ENCODE measurements at places on chromosomes 6 and 20.
A peak's percentile ranks its signal among the peaks of the same experiment; 100 is the strongest.

- no peak for DNase-seq
These were observed 174.8 kb downstream of the BMP2 start for GRCh38 chr20:6942266-6942665.

GRCh38 chr20:37804584-37805566 lies 98.1 kb upstream of the VSTM2L start:
- DNase-seq = peak; percentile 1

DNA sequence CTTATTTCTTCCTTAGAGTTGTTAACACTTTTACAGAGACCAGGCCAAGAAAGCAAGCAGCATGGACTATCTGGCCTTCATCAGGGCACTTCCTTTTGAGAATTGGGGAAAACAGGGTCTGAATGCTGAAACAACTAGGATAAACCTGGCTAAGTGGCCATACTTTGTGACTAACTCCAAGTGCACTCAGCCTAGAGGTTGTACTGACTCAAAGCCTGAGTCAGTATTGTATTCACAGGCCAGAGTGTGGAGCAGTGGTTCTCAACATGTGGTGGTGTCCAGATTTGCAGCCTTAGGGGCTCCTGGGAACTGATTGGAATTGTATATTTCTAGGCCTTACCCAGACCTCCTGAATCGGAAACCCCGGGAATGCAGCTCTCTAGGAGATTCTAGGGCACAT lies 20.1 kb downstream of the SEC23B start:
- DNase-seq = no peak

DNA sequence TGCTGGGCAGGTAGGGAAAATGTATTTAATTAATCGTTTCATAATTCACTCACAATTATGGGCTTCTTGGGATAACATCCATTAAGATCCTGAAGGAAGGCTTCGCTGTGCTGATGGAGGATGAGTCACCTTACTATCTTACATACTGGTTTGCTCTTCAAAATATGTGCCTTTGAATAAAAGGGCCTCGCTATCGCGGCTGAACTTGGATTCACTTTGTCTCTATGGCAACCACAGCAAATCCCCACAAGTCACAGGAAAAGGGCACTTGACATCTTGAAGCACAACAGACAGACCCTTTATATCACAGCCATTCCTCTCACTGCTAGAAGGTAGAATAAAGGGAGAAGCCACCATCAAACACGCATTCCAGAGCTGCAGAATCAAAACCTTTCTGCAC lies 141.3 kb upstream of the MYLIP start:
- DNase-seq = no peak

GRCh38 chr6:125829433-125829832 lies 38.7 kb downstream of the NCOA7 start:
- no peak for DNase-seq

GRCh38 chr6:143559051-143559660 lies 47.6 kb upstream of the FUCA2 start:
- DNase-seq = no peak

- no peak for DNase-seq
These were observed 734 bp upstream of the WFDC13 start for GRCh38 chr20:45701104-45701503.

DNA sequence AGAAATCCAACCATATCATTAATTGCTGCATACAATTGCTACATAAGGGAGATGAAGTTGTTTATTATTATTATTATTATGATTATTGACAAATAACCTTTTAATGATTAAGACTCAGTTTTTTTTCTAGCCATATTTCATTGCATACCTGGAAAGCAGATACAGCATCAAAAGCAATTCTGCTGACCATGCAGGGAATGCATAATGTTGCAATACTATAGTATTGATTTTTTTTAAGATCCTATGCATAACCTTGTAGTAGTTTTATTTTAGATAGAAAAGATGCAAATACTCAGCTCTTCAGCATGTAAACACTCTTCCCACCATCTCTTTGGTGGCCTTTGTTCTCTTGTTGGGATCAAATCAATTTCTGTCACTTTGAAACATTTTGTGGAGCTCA lies 300.9 kb upstream of the MAP3K7 start:
- no peak for DNase-seq

DNA sequence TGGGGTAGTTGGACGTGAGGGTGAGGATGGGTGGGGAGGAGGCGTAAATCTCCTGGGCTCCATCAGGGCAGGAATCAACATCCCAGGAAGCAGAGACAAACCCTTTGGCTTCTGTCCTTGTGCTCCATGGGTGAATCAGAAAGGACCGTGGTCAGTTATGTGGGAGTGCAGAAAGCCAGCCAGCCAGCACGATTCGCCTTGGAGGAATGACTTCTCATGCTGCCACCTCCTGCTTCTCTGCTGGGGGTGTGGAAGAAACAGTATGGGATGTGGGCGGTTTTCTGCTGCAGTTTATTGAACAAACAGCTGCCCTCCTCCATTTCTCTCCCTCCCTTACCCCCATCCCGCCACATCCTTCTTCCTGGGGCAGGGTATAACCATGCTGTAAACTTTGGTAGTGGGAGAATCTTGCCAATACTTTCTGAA lies 214.5 kb downstream of the SOX4 start:
- no peak for DNase-seq

- DNase-seq = no peak
These were observed 22.2 kb downstream of the AHI1 start for GRCh38 chr6:135475292-135475886.

GRCh38 chr20:38449046-38449445 lies 13.9 kb upstream of the SNHG17 start:
- DNase-seq = no peak

DNA sequence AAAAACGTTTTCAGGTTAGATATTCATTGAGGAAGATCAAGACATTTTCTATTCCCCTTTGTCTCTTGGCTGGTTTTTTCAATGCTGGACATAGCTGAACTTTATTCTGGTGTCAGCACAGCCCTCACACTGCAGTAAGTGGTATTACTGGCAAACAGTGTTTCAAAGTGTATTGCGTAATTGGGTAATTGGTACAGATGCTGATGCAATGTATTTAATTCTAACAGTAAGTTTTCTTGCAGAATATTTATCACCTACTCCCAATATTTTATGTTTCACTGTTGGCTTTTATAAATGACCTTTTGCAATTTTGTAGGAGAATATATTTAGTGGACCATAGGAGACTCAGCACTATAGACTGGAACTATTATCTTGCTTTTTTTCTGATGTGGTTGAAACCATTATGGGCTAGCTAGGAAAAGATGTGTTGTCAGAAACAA lies 287.6 kb upstream of the SOX4 start:
- peak; percentile 63 for DNase-seq

GRCh38 chr6:57193177-57193576 lies 21.1 kb downstream of the BAG2 start:
- no peak for DNase-seq

DNA sequence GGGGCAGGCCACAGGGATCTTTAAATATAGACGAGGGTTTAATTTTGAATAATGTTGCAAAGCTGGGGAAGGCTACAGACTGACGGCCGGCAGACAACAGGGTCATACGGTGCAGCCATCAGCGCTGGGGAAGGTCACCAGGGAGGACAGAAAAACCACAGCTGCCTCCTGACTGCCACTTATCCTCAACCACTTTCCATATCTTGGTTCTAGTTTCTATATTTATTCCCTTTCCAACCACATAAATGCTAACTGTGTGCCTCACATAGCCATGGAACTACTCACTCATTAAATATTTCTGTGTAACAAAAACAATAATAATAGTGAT lies 85.7 kb upstream of the AGPAT4 start:
- DNase-seq = no peak

- DNase-seq = no peak
These were observed 325.2 kb upstream of the NT5E start for GRCh38 chr6:85124472-85125354.

DNA sequence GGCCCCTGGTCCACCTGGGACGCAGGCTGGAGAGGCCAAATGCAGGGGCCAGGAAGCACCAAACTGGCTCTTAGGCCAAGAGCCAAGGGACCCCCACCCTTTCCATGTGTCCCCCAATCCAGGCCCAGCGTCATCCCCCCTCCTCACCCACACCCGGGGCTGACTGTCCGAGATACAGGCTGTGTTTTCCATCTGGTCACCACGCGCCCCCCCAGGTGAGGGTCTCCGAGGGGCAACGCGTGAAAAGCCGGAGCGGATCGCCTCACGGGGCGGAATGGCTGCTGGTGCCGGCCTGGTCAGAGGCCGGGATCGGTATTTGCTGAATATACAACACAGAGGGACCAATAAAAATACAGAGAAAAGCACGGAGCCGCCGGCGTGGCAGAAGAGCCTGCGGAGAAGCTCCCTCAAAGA lies 5.2 kb upstream of the ABHD16B start:
- DNase-seq = no peak

GRCh38 chr6:8243475-8243874 lies 141.1 kb upstream of the EEF1E1 start:
- DNase-seq = no peak

DNA sequence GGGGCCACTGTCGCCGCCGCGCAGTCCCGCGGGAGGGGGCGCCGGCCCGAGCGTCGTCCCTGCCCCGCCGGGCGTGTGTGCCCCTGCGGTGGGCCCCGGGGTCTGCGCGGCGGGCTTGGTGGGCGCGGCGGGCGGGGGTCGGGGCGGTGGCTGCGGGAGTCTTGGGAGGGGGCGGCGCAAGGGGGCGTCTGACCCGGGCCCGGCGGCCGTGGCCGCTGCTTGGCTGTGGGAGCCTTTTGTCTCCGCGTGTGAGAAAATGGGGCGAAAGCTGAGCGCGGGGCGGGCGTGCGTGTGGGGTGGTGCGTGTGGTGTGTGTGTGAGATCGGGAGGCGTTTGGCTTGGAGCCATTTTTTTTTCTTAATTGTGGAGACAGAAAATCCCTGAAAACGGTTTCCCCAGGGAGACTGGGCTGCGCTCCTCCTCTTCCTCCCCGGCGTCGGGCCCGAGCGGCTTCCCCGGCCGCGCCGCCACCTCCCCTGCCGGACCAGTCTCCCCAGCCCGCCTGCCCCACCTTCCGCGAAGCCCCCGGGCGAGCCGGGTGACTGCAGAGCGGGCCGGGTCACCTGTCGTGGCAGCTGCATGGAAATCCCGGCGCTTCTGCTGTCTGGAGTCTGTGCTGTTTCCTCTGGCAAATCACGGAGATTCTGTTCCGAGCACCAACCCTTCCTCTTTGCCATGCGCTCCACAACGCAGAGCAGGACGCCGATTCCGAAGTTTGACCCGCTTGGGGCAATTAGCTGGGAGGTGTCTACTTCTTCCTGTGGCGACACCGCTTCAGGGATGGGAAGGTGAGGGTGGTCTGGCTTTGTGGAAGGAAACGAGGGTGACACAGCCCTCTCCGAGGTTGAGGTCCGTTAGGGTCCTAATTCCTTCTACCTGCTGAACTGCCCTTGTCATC lies 64.4 kb downstream of the GTF2H5 start:
- DNase-seq = peak; percentile 44

DNA sequence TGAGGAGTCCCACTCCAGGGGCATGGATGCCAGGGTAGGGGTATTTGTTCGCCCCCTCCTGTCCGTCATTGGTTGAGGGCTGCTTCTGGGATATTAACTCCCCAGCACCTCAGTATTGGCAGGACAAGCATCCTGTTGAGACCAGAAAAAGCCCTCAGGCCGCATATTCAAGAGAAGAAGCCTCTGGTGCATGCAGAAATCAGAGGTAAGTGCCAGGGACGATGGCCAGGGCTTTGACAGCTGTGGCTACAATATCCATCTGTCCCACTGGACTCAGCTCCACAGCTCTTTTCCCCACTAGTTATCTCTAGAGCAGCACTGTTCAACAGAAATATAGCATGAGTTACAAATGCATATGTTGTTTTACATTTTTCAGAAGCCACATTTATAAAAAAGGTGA lies 651.3 kb downstream of the KIF16B start:
- DNase-seq = no peak

DNA sequence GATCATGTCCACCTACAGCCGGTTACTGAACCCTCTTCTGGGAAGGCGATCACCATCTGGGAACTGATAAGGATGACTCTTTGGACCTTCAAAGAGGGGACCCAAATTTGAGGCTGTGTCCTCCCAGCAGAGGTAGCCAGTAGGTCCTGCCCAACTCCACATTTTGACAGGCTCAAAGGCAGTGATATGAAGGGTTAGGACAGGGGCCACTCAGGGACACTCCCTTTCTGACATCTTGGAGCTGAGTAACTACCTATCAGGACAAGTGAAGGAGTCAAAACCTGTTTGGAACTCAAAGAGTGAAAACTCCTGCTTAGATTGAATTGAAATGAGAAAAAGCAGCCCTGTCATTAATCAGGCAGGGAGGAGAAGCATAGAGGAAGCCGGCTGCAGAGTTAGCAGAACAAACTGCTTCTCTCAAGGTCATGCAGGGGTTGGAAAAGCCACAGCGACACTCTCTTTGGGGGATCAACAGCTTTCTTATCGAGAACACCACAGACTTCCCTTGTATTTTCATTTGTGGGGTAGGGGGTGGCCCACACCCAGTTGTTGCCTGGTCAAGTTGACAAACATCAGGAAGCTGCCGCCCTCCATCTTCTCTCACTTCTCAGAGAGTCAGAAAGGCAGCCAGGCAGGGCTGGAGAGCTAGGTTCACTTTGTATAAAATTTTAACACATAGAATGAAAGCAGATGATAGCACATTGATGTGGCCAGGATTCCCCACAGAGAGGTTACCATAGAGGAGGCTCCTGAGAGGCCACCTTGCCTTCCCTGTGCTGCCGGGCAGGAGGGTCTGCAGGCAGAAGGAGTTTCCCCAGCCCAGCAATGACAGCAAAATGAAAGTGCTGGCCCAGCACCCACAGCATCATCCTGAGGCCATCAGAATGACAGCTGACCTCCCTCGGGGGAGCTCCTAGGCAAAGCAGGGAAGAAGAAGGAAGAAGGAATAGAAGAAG lies 47.6 kb downstream of the AGPAT4 start:
- peak; percentile 52 for DNase-seq

- no peak for DNase-seq
These were observed 17.5 kb upstream of the SDCBP2 start for GRCh38 chr20:1346315-1346969.

DNA sequence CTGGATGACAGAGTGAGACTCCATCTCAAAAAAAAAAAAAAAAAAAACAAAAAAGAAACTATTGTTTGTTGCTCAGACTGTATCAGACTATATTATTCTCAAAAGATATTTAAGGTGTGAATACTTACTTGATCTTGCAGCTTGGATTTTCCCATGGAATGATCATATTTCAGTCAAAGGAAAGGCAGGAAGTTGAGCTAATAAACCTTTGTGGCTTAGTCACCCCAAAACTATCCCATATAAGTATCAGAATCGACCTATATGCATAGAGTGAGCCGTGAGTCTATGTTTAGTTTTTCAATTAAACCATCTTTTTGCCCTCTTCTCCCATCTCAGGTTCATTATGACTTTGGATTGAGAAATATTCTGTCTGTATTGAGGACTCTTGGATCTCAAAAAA lies 152.6 kb downstream of the DNAH8 start:
- no peak for DNase-seq

GRCh38 chr6:25582101-25582500 lies 69.9 kb upstream of the SCGN start:
- DNase-seq = no peak

- DNase-seq = no peak
These were observed 276.0 kb downstream of the TFAP2A start for GRCh38 chr6:10138917-10139316.
